ENCODE measurements at places on chromosomes 6 and 20. TPM values are rescaled to one million over a fixed set of nuclear protein-coding genes. Genes with fewer than 3 reads are reported as not detected.

TREML2 gene
- total RNA-seq = 3.5 TPM

AVP gene
- not detected for total RNA-seq

BPIFB2 gene
- total RNA-seq = not detected

SLC35D3 gene
- total RNA-seq = not detected

BMP5 gene
- not detected for total RNA-seq

B3GAT2 gene
- total RNA-seq = 0.05 TPM

TREM1 gene
- not detected for total RNA-seq

GINS1 gene
- 43.2 TPM for total RNA-seq

LATS1 gene
- 31.8 TPM for total RNA-seq

POFUT1 gene
- total RNA-seq = 68.1 TPM

PPT2 gene
- 12.7 TPM for total RNA-seq

HLA-DMA gene
- total RNA-seq = 8.1 TPM

C2 gene
- 0.30 TPM for total RNA-seq

ME1 gene
- not detected for total RNA-seq

DHX16 gene
- 53.4 TPM for total RNA-seq

ZNF334 gene
- total RNA-seq = 2.0 TPM

PDSS2 gene
- 14.2 TPM for total RNA-seq

PSORS1C2 gene
- total RNA-seq = not detected

FOXC1 gene
- total RNA-seq = 0.07 TPM

GNAS-AS1 gene
- 0.64 TPM for total RNA-seq

SLC52A3 gene
- total RNA-seq = not detected

Measured in activated CD4-positive, alpha-beta T cell treated with anti-CD3 and anti-CD28 coated beads, Interleukin-2, amount 10 ng/mL, durations not matched to agents 24 days and 14 days (primary cell).